ENCODE measurements at places on chromosomes 12 and 14.
A peak's percentile ranks its signal among the peaks of the same experiment; 100 is the strongest.

DNA sequence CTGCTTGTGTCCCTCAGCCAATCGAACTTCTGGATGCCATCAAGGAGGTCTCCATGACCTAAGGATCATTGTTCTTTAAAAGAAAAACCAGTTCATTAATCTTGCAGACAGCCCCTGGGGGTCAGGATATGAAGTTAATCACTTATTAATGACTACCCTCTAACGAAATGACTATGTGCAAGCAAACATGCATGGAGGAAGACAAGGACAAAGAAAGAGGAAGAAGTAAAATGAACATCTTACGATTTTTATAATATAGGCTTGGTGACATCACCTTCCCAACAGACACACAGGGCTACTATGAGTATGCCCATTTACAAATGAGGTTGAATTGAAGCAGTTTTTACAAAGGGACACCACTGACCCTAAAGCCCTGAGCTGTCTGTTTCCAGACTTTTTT is 111.1 kb upstream of the AMIGO2 start:
- DNase-seq = no peak

DNA sequence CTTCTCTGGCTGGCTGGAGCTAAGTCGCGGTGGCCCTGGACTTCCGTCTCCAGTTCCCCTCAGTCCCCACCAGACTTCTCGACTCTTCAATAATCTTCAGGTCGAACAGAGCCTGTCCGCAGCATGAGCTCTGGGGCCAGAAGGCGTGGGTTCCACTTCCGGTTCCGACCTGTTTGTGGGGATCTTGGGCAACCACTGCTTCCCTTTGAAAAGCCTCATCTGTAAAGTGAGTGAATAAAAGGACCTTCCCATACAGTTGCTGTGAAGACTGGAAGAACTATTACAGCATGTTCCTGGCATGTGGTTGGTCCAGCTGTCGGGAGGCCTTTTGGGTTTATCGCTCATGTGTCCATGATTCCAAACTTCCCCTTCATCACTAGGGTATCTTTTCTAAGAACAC is 19.4 kb downstream of the ADGRD1 start:
- no peak for DNase-seq

GRCh38 chr14:77657280-77657679 is 40.8 kb upstream of the SPTLC2 start:
- no peak for DNase-seq

GRCh38 chr12:22306311-22306710 is 28.2 kb downstream of the ST8SIA1 start:
- DNase-seq = no peak

DNA sequence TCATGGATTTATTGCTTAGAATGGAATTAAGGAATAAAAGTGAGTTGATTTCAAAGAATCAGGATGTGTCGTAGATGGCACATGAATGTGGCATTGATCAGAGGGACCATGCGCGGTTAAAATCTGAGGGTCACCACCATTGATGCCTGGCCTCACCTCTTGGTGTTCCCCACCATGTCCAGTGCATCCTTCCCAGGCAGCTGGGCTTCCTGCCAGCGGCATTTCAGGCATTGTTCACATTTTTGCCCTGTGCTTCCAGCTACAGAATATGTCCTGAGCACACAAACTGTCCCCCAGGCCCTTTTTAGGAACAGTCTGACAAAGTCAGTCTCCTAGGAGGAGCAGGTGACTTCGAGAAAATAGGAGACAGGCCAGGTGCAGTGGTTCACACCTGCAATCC is 42.0 kb upstream of the TSPAN9 start:
- no peak for DNase-seq

- DNase-seq = no peak
These were observed 72.7 kb downstream of the PTPRR start for GRCh38 chr12:70847871-70848270.

DNA sequence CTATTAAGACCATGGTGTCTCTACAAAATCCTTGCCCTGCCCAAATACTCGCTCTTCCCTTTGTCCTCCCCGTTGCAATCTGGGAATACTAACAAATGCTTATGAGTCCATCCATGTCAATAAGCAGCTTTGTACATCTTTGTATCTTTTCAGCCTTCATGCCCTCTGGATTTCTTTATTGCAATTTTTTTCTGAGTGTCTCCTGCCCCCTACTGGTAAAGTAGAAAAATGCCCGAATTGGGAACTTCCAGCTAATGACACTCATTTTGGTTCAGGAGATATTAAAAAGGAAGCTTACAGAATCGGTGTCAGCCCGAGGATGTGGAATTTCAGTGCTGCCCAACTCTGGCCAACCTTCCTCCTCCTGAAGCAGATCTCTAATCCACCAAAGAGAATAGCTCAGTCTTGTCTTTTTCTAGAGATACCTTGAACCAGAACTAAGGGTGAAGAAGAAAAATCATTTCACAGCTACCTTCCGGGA is 46.0 kb downstream of the SH2B3 start:
- DNase-seq = no peak

GRCh38 chr14:58637391-58638230 is at the start of gene DACT1:
Gene DACT1, plus strand, starts transcription at chr14:58637962. Its CDS starts 241 bp downstream, at chr14:58638203.
- DNase-seq = no peak

DNA sequence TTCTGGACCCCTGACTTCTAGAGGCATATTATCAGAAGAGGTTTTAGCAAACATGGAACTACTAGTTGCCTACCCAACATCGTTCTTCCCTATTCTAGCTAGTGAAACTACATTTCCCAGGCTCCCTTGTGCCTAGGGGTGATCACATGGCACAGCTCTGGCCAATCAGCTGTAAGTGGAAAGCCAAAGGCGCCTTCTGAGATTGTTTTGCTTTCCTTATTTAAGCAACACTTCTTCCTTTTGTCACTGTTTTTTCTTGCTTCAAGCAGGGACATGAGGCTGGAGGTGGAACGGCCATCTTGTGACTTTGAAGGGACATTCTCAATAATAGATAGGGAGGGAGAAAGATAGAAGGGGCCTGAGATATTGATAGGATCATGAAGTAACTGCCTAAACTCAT is 136.7 kb downstream of the ZNF664 start:
- no peak for DNase-seq

DNA sequence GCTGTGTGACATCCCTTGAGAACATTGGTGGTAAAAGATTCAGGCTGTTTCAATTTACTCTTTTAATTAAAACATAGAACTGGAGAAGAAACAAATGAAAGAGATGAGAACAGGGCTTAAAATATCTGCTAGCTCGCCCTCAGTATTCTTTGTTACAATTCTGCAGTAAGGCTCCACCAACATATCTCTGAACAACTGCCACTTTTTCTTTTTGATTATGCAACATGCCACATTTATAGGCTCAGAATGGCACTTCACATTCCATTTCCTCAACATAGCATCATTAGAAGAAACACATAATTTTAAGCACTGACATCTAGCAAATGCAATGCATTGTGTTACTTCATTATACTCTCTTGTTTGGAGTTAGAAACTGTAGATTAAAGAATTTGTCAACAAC is 1315.2 kb downstream of the LRFN5 start:
- DNase-seq = no peak

GRCh38 chr12:50642035-50642451 is 121.9 kb upstream of the ATF1 start:
- DNase-seq = no peak

DNA sequence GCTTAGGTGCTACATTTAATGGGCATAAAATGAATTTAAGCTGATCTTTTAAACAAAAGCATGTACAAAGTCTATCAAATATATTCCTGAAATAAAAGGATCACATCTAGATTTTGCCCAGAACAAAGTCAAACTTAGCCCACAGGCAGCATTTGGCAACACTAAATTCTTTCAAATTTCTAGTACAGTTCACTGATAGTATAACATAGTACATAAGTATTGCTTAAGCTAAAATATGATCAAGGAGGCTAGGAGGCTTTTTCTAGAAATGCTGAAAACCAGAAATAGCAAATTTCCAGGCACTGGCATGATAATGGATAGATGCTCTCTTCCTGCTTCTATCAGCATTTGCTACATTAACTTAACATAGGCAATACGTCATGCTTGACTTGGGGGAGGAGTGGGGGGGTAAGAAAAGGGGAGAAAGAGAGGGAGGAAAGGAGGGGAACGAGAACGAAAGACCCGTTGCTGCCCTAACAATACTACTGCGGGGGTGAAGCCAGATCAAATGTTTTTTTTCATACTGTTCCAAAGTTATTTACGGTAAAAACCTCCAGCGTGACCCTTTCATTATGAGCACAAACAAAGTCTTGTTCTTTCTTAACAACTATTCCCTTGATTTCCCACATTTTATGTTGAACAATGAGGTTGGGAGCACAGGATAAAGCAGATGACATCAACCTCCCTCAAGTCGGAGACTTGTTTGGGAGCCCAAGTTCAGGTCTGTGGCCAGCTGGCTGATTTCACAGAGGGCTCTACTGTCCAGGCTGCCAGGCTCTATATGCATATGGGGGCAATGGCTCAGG is 10.6 kb downstream of the TMED10 start:
- no peak for DNase-seq

- DNase-seq = no peak
These were observed 141.0 kb downstream of the GRIP1 start for GRCh38 chr12:66537876-66538275.

GRCh38 chr14:100263141-100263540 is 24.2 kb downstream of the YY1 start:
- DNase-seq = no peak

DNA sequence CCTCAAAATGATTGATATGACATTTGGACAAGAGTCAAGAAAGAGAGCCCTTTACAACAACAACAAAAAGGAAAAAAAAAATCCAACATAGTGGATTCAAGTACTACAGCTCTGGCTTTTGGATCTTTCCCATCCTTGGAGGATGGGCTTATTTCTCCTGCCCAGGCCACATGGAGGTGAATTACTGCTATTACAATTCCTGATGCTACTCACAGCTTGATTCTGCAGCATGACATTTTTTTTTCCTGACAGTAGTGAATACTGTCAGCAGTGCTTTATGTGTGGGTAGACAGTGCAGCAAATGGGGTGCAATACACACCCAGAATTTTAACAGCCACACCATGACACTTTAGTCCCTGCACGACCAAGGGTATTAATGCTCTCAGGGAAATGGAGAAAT is 42.5 kb upstream of the HSP90B1 start:
- DNase-seq = no peak

DNA sequence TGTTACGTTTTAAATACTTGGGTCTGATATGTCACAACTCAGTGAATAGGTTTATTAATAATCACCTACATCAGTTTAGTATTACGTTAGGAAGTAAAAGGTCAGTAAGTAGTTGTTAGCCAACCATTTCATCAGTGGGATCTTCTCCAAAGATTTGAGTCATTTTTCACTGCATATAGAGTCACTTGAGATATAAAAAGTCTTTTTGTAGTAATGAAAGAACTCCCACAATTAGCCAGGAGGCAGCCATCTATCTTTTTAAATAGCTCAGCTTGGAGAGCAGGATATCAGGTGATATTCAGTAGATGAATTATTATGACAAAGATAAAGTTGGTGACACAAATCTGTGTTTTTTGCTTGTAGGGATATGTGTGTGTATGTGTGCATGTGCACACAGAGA is 309.3 kb downstream of the PDZRN4 start:
- DNase-seq = no peak

GRCh38 chr14:58705066-58705465 is 67.3 kb downstream of the DACT1 start:
- DNase-seq = no peak

GRCh38 chr12:43293396-43293795 is 258.6 kb downstream of the ADAMTS20 start:
- DNase-seq = no peak

GRCh38 chr14:99146616-99147365 is 125.2 kb downstream of the BCL11B start:
- DNase-seq = no peak

DNA sequence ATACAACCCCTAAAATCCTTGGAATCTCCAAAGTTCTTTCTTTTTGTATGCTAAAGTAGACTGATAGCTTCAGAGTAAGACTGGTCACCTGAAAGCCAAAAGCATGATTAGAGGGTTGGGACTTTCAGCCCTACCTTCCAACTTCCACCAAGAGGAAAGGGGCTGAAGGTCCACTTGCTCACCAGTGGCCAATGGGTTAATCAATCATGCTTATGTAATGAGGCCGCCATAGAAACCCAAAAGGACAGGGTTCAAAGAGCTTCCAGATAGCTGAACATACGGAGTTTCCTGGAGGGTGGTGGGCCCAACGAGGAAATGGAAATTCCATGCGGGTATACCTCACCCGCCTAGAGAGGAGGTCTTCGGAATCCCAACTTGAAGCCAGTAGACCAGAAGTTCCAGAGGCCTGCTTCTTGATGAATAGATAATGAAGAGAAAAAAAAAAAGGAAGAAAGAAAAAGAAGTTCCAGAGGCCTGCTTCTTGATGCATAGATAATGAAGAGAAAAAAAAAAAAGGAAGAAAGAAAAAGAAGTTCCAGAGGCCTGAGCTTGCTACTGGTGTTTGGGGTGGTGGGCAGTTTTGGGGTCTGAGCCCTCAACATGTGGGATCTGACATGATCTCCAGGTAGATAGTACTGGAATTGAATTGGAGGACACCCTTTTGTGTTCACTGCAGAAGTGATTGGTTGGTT is 11.2 kb upstream of the BTG1 start:
- no peak for DNase-seq

- DNase-seq = no peak
These were observed 29.6 kb downstream of the VRK1 start for GRCh38 chr14:96826818-96827217.

- DNase-seq = no peak
These were observed 116.6 kb upstream of the BCL2L14 start for GRCh38 chr12:11954181-11954580.

- DNase-seq = no peak
These were observed 76.1 kb downstream of the SAMD4A start for GRCh38 chr14:54642801-54643695.

GRCh38 chr12:105713606-105714305 is 383.3 kb downstream of the C12orf75 start:
- no peak for DNase-seq

GRCh38 chr12:50842637-50843493 is at the start of gene TMPRSS12:
Gene TMPRSS12, plus strand, starts transcription at chr12:50842926. Its CDS starts 39 bp downstream, at chr12:50842965.
- no peak for DNase-seq

- no peak for DNase-seq
These were observed 185.4 kb downstream of the TMTC2 start for GRCh38 chr12:82872088-82872487.

GRCh38 chr14:105881021-105881930 is 354.9 kb downstream of the TMEM121 start:
- peak; percentile 3 for DNase-seq

- no peak for DNase-seq
These were observed 104.0 kb downstream of the ETNK1 start for GRCh38 chr12:22728987-22729386.

- DNase-seq = no peak
These were observed 113.3 kb upstream of the PRB2 start for GRCh38 chr12:11508699-11509098.
